ENCODE measurements at places on chromosomes 1 and 21.
A peak's percentile ranks its signal among the peaks of the same experiment; 100 is the strongest.

DNA sequence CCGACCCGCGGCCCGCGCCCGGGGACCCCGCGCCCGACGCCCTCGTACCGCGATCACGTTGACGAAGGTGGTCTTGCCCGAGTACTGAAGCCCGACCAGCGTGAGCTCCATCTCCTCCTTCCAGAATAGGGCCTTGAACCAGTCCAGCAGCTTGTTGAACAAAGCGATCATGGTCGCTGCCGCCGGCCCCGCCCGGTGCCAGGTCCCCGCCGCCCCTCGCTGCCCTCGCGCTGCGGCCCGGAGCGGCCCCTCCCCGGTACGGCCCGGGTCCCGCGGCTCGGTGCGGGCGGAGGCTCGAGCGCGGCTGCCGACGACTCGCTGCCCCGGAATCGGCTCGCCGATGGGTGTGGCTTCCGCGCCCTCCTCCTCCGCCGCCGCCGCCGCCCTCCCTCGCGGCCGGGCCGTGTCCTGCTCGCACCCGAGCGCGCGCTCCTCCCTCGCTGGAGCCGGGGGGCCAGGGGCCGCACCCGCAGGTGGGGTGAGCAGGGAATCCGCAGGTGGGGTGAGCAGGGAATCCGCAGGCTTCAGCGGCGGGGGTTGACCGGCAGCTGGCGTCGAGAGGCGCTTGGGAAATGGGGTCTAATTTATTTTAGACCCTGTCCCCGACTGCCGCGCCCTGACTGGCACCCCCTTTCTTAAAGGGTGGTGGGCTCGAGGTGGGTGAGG is at the start of gene ARL8A:
Gene ARL8A, minus strand, starts transcription at position 336 of the 666 bp plus-strand sequence. Its CDS starts 165 bp downstream, at position 171.
- DNase-seq, result no peak

- DNase-seq, result no peak
Measured at GRCh38 chr1:30248373-30248772, 475.0 kb downstream of the MATN1 start.

DNA sequence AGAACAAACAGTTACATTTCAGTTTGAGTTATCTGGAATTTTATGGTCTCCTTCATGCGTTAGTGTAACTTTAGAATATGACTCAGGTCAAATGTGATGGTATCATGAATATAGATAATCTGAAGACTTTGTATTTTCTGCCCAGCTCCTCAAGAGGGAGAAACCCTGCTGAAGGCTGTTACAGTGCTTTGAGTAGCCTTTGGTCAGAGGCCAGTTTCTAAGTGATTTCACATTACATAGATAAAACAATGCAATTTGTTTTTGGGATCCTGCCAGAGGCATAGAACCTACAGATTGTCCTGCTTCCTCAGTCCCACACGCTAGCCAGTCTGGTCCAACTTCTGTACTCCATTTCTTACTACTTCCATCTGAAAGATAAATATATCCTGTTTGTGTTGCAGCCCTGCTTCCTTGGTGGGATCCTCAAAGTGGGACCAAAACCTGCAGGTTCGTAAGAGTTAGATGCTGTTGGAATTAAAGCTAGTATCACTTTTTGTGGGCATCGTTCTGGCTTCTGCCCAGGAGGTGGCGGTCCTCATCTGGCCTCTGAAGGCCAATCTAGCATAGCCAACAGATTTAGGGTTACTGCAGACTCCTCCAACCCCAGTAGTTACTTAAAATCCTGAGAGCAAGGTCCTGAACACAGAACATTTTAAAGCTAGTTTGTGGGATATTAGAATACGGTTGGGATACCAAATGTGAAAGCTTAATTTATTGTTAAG is 645.8 kb upstream of the USP24 start:
- no peak for DNase-seq

DNA sequence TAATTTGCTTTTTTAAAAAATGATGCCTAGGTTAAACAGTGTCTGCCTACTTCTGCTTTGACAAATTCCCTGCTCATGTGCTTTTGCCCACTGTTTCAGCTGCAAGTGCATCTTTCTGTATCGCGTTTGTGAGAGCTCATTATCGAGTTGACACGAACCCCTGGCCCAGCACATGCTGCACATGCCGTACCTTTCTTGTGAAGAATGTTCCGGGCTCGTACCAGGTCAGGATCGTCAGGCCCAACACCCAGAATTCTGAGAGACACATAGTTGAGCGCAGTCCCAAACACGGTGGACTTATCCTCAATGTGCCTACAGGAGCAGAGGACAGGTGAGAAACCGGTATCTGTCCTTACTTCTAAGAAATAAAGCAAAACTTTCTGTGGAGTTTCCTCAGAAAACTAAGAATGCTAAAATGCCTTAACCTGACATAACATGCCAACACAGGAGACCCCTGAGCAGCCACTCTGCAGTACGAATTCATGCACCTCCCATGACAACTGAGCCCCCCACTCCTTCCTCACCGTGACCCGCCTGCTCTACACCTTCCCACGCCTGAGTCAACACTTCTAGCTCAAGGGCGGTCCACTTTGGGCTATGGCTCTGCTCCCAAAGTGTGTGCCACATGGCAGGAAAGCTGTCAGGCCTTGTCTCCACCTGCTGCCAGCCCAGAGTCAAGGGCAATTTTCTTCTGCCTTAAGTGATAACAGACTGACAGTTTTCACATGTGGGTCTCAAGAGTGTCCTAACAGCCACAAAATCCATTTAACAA is 6.7 kb downstream of the LSS start:
- DNase-seq, result no peak

- peak; percentile 63 for DNase-seq
Measured at GRCh38 chr1:57474137-57474750, 50.4 kb upstream of the DAB1 start.

- no peak for DNase-seq
Measured at GRCh38 chr1:233614743-233615521, 1.0 kb downstream of the KCNK1 start.

DNA sequence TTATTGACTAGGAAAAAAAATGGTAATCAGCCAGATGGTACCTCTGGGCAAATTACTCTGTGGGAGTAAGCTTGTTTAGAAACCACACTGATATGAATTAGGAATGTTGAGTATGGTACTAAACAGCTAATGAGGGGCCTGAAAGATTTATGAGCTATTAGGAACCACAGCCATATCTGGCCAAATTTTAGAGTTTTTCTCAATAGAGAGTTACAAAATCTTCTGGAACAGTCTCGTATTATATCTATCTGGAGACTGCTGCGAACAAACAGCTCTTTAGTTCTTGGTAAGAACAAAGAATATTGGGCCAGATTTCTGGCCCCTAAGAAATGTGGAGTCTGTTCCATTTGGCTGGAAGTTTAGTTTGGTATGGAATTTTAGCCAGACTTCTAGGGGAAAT is 4.9 kb upstream of the PODN start:
- peak; percentile 25 for DNase-seq

GRCh38 chr21:35644523-35644922 is 415.8 kb downstream of the SETD4 start:
- DNase-seq, result no peak

DNA sequence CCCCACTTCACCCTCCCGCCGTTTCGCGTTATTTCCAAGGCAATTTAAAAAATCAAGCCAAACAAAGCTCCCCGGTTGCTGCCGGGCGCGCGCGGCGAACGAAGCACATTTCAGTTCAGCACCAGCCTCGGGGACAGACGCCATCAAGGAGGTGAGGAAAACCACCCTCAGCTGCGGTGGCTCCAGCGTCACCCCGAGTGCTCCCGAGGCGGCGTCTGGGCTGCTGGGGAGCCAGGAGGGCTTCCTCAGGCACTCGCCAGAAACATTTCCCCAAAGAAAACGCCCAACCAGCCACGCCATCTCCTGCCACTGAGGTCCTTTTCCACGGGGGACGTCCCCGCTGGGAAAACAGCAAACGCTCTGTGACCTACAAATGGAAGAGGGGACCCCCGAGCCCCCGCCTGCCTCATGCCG is 623 bp downstream of the GNG4 start:
- DNase-seq, result peak; percentile 50

GRCh38 chr1:209421186-209421585 is 162.3 kb upstream of the CAMK1G start:
- no peak for DNase-seq

DNA sequence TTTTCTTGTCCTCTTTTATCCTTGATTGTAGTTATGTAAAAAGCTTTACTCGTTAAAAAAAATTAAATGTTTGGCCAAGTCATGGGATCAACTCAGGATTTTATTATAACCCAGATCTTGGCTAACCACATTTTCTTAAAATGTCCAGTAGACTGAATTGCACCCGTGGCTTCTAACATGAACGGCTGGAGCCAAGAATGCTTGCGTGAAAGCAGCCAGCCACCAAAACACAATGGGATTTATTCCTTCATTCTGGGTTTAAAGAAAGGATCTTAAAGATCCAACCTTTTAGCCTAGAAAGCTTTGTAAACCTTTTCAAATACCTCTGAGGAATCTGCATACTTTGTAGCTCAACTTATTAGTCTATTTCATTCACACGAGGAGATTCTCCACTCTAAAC is 404.4 kb downstream of the USP25 start:
- DNase-seq, result no peak

- no peak for DNase-seq
Measured at GRCh38 chr1:31674626-31675025, 29.2 kb downstream of the COL16A1 start.

- DNase-seq, result peak; percentile 98
Measured at GRCh38 chr1:153608742-153609584, 4.0 kb downstream of the S100A16 start.

DNA sequence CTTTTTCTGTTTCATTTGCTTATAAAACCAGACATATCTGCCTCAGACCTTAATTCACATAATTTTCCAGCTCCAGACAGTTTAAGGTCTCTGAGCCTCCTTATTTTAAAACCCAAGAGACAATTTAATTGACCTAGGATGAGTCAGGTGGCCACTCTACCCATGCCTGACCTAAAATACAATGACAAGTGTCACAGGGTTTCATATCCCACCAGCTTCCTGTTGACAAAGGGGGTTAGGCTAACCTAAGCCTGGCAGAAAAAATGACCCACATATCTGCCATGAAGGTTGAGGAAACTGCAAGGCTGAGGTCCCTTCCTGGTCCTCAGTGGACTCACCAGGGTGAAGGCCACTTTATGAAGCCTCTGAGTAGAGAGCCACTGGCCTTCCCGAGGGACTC is 52.3 kb downstream of the OPTC start:
- DNase-seq, result no peak
